ENCODE measurements at places on chromosomes 2 and 18.

GRCh38 chr2:160602073-160602472 lies 108.5 kb upstream of the RBMS1 start:
- no peak for DNase-seq

DNA sequence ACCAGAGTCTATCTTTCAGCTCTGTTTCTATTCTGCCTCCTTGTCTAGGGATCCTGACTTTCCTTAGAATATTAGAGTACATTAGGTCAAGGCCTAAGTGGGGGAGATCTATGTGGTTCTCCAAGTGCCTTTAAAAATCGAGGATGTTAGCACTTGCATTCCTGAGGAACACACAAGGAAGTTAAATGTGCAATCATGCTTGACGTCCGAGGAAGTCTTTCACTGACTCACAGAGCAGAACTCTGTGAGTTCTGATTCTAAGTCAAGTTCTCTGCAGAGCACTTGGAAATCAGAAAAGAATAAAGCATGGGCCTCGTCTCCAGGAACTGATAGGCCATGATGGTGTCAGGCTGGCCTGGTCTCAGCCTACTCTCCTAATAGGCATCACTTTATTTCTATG lies 17.2 kb downstream of the FHOD3 start:
- no peak for DNase-seq

- no peak for DNase-seq
Measured at GRCh38 chr2:212387146-212387545, 151.5 kb downstream of the ERBB4 start.

GRCh38 chr2:102099536-102100298 lies 42.8 kb upstream of the IL1R1 start:
- no peak for DNase-seq

- DNase-seq, result no peak
Measured at GRCh38 chr18:10201659-10202058, 252.8 kb upstream of the APCDD1 start.

DNA sequence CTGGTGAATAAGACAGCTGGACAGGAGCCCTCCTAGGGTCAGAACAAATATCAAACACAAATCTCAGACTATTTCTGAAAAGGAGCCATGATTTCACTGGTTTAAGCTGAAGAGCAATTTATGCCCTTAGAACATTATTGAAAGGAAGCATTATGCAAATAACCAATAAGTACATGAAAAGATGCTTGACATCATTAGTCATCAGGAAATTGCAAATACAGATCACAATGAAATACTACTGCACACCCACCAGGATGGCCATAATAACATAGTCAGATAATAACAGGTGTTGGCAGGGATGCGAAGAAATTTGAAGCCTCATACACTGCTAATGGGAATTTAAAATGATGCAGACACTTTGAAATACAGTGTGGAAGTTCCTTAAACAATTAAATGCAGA lies 176.4 kb upstream of the RAB6C start:
- no peak for DNase-seq

GRCh38 chr2:69385443-69386151 lies 1.4 kb downstream of the GFPT1 start:
- DNase-seq, result no peak

DNA sequence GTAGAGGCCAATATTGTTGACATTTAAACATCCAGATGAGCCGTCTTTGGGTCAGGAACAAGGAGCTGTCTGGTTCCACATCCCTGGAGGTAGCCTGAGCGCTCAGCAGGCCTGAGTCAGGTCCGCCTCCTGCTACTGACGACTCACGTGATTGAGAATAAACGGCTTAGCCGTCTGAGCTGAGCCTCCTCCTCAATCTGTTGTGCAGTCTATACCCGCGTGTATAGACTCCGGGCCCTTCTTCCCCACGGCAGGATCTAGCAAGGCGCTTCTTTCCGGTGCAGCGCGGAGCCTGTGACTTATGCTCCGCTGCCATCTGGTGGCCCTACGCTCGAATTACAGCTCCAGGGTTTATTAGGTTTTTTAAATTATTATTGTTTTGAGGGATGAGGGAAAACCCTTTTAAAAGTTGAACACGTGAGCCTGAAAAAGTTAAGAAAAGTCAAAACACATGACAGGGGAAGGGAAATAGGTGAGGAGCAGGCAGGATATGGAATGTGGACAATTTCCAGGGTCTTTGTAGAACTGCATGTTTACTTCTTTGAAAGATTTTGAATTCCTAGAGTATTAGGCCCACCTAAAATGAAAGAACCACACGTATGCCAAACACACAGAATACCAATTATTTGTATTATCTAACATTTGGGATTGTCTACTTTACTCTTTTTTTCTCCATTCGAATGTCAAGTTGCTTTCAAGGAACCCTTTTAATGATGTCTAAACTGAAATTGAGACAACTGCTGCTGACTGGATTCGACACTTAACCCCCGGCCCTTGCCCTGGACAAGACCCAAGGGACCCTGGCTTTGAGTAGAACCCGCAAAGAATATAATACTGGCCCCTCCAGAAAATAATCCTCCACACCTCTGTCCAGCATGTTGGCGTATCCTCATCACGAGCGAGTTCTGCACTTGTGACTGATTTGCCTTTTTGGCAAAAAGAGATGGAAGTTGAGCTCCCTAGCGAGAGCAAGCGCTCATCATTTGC lies 112.4 kb upstream of the ZNF236 start:
- peak; percentile 33 for DNase-seq

- no peak for DNase-seq
Measured at GRCh38 chr2:199273042-199273511, 184.7 kb downstream of the SATB2 start.

GRCh38 chr18:62658028-62658427 lies 57.3 kb upstream of the PHLPP1 start:
- no peak for DNase-seq

DNA sequence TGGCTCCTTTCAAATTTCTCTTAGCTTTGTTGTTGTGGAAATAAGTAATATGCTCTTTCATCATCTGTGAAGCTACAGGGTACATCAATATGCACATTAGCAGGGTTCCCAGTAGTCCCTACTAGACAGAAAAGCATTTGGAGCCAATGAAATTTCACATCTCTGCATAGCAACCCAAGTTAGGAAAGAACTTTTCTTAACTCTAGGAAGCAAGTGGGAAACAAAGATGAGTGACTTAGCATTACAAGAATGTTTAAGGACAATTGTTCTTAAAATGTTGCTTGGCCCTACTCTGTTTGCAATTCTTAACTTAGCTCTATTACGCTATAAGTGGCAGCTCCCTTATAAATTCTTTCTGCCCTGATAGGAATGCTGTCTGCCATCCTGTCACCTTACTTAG lies 39.6 kb downstream of the ZEB2 start:
- DNase-seq, result no peak

DNA sequence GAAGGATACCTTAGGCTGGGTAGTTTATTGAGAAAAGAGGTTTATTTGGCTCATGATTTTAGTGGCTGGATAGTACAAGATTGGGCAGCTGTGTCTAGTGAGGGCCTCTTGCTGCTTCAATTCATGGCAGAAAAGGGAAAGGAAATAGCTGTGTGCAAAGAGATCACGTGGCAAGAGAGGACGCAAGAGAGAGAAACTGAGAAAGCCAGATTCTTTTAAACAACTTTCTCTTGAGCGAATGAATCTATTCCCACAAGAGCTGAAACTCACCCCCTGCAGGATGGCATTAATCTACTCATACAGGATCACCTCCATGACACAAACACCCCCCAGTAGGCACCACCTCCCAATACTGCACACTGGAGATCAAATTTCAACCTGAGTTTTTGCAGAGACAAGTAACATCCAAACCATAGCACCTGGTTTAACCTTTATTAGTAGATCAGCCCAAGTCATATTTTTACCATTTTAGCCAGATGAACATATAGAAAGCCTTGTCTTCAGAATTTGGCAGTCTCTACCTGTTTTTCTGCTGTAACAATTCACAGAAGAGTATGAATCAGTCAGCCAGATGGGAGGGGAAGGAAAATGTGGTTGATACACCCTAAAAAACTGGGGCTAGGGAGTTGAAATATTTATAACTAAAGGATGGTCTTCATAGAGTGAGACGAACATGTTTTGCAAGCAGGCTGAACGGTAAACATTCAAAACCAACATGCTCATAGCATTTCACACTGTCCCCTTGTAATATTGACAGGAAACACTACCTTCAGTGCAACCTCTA lies 73.9 kb upstream of the NCKAP5 start:
- DNase-seq, result no peak

DNA sequence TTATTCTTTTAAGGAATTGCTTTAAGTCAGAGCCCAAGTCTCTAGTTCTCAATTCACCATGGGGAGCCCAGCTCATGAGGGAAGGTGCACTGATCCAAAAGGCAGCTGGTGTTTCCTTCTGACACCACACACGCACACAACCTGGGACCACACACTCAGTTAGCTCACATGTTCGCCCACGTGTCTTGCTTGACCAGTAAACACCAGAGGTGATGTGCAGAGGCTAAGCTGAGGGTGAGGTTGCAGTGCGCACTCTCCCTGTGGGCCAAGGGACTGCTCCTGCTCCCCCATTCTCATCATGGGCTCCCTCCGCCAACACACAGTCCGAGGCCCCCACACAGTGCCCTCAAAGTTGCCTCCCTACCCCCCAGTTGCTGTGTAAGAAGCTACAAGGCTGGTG lies 70.8 kb upstream of the BZW1 start:
- no peak for DNase-seq

- no peak for DNase-seq
Measured at GRCh38 chr18:48884306-48884705, 66.5 kb downstream of the SMAD7 start.

- DNase-seq, result no peak
Measured at GRCh38 chr2:145524836-145525235, 1004.9 kb upstream of the ZEB2 start.

GRCh38 chr2:68916226-68916625 lies 36.5 kb downstream of the GKN2 start:
- no peak for DNase-seq

- DNase-seq, result no peak
Measured at GRCh38 chr2:132460781-132461180, 44.2 kb downstream of the GPR39 start.

- DNase-seq, result no peak
Measured at GRCh38 chr2:128306931-128307460, 11.7 kb downstream of the HS6ST1 start.

DNA sequence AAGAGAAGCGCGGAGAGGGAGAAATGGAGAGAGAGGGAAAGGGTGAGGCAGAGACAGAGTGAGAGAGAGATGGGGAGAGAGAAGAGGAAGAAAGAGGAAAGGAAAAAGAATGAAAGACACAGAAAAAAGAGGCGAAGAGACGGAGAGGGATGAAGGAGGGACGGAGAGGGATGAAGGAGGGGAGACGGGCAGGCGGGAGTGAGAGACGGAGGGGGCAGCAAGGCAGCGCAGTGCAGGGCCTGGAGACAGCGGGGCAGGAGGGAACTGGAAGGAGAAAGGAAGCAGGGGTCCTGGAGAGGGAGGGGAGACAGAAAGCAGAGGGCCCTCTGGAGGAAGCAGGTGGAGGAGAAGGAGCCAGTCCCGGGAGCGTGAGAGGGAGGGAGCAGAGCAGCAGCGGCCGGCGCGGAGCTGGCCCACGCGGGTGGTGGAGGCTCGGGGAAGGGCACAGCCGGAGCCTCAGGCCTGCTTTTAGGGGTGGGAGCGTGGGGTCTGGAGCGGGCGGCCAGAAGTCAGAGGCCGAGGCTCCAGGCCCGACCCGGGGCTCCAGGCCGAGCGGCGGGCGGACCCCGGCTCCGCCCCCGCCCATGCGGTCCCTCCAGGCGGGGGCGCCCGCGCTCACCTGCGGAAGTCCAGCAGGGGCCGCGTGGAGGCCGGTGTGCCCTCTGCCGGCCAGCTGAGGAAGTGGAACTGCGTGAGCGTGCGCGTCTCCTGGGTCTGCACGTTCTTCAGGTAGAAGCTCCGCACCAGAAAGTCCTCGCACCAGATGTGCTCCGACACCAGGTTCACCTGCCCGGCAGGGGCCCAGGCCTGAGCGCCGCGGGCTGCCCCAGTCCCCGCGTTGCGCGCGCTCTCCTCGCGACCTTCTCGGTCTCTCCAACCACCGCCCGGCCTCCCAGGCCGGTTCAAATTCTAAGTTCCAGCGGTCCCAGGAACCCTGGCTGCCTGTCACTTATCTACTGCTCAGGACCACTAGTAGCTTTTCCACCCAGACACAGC lies 14.5 kb downstream of the PTPRN start:
- DNase-seq, result peak; percentile 2

DNA sequence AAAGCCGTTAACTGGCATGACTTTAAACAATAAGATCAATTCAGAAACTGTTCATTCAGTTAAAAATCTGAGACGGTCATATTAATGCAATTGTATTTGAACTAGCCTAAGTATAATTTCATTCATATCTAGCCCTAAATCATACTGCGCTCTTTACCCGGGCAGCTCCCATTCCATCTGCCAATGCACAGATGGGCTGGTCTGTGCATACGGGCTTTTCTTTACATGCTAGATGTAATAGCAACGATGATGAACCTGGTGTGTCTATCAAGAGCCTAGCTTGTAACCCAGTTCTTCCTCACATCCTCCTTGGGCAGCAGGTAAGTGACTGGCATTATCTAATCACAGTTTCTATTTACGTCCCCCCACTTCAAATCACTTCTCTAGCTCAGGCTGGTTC lies 631.5 kb upstream of the KLHL29 start:
- no peak for DNase-seq

DNA sequence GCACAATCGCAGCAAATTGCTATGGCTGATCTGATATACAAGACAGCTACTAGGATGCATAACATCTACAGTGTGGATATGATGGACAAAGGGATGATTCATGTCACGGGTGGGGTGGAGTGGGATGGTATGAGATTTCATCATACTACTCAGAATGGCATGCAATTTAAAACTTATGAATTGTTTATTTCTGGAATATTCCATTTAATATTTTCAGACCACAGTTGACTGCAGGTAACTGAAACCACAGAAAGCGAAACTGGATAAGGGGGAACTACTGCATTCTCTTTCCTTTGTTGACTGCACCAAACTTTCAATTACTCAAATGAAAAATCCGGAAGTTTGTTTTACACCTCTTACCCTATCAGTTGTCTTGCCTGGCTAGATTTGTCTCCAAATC lies 94.4 kb upstream of the NEUROD1 start:
- DNase-seq, result no peak

GRCh38 chr18:21742315-21742687 lies 1.7 kb downstream of the MIB1 start:
- DNase-seq, result no peak

GRCh38 chr18:74573053-74573452 lies 24.6 kb upstream of the ZNF407 start:
- DNase-seq, result no peak

DNA sequence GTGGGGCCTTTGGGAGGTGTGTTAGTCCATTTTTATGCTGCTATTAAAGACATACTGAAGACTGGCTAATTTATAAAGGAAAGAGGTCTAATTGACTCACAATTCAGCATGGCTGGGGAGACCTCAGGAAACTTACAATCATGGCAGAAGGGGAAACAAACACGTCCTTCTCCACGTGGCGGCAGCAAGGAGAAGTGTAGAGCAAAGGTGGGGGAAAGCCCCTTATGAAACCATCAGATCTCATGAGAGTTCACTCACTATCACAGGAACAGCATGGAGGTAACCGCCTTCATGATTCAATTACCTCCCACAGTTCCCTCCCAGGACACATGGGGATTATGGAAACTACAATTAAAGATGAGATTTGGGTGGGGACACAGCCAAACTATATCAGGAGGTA lies 187.1 kb upstream of the OSR1 start:
- no peak for DNase-seq
